ENCODE measurements at places on chromosomes 11 and 22. TPM values are rescaled to one million over a fixed set of nuclear protein-coding genes. Genes with fewer than 3 reads are reported as not detected.

GRCh38 chr11:81995889-81996288, 737.8 kb downstream of the FAM181B start:
- DNase-seq, result peak; percentile 58

The SGSM1 gene
- total RNA-seq, result 0.60 TPM

The RTN4RL2 gene
- total RNA-seq, result 0.49 TPM

- peak; percentile 97 for DNase-seq
These were observed 12.2 kb upstream of the NPAS4 start for GRCh38 chr11:66408488-66409214.

The TECTA gene
- total RNA-seq, result 0.74 TPM

DNA sequence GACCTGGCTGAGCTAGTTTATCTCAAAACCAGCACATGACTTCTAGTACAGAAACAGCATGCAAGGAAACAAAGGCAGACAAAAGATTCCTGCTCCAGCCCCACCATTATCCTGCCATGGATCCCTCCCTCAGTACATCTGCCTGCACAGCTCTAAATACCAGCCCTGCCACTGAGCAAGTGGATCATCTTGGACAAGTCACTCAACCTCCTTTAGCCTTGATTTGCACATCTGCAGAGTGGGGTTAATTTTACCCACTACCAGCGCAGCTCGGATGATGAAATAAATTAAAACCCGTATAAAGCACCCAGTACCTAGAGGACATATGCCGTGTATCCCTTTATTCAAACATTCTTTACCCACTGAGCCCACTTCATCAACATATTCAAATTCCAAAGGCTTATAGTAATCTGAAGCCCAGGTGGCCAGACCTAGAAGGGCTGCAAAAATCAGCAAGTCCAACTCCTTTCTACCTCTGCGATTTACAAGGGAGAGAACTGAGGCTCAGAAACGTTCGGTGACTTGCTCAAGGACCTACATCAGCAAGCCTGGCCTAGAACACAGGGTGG, 7.5 kb downstream of the SYN3 start:
- DNase-seq, result no peak

The PRG3 gene
- total RNA-seq, result 1.1 TPM

The C11orf65 gene
- 0.52 TPM for total RNA-seq

- peak; percentile 74 for DNase-seq
These were observed 16.7 kb upstream of the POU2AF1 start for GRCh38 chr11:111395749-111396148.

The TRIM48 gene
- total RNA-seq, result not detected

- DNase-seq, result peak; percentile 43
These were observed 8.8 kb downstream of the FOXR1 start for GRCh38 chr11:118980191-118980881.

DNA sequence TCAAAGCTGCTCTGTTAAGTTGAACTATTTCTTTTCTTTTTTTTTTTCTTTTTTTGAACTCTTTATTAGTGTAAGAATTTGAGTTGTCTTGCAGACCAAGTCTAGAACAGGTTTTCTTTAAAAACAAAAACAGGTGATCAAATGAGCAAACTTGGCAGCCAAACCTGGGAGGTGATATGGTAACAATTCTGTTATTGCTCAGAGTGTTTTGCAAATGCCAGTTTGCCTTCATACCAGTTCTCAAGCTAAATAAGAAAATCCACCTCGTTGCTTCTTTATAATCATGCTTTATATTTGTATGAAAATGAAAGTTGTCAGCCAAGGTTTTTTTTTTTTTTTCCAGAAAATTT, 76.9 kb downstream of the DEPDC5 start:
- DNase-seq, result no peak

- DNase-seq, result no peak
These were observed 21.0 kb downstream of the OTUB1 start for GRCh38 chr11:64007160-64007628.

The DNAJB13 gene
- total RNA-seq, result not detected

GRCh38 chr11:103923451-103923931, 112.9 kb upstream of the DDI1 start:
- no peak for DNase-seq

The KCNQ1 gene
- total RNA-seq, result 10.9 TPM

The FXYD6 gene
- 230 TPM for total RNA-seq

DNA sequence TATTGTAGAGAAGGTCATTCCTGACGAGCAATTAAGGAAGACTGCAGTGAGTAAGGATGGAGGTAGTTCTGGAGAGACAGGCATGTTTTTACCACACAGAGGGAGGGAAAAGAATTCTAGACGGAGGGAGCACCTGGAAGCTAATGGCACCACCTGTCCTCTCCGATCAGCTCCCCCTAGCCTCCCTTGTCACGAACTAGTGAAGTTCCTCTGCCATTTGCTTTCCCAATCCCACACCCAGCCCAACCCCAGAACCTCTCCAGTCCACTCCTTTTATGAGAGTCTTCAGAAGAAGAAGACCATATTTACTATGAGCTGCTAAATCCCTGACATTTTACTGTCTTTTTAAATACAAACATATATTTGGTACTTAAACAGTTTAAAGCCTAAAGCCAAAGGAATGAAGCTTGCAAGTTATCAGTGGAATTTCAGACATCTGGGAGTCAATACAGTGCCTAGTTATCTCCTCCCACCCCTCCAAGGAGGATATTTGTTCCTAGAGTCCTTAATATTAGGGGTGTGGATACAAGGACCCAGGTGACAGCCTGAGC, 46.1 kb upstream of the HSPA8 start:
- DNase-seq, result no peak

The SYT9 gene
- not detected for total RNA-seq

- DNase-seq, result no peak
These were observed 3.5 kb upstream of the POU2F3 start for GRCh38 chr11:120236169-120237107.

GRCh38 chr22:37973271-37974170, 10.8 kb downstream of the SOX10 start:
- DNase-seq, result no peak

GRCh38 chr11:62709247-62710000, 1.9 kb downstream of the GNG3 start:
- DNase-seq, result peak; percentile 99

GRCh38 chr11:132087148-132087547, 716.7 kb downstream of the NTM start:
- DNase-seq, result no peak

The OR6A2 gene
- 0.66 TPM for total RNA-seq

The FAM118A gene
- 112 TPM for total RNA-seq

DNA sequence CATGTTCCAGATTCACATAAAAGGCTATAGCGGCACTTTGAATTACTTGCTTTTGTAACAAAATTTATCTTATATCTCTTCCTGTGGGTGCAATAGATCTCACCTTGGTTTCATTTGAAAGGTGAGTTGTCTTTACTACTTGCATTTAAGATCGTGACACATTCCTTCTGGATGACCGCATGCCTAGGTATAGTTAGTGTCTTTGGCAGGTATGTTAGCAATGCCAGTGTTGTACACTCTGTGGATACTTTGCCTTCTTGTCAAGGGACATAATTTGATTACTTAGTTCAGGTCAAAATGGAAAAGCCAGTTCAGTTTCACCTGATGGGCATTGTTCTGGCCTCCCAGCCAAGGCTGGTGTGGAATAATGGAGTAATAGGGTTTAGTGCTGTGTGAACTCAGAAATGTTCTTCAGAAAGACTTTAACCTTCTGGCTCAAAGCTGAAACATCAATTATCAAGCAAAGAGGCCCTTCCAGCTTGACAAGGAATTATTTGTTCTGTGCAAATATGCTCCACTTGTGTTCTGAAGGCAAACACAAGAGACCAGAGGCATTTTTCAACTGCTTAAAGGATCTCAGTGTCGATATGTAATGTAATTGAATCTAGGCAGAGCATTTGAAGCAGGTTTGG, 64.6 kb downstream of the AMOTL1 start:
- no peak for DNase-seq

The FBLN1 gene
- 13.7 TPM for total RNA-seq
